ENCODE measurements at places on chromosomes 6 and 20. TPM values are rescaled to one million over a fixed set of nuclear protein-coding genes. Genes with fewer than 3 reads are reported as not detected.
A peak's percentile ranks its signal among the peaks of the same experiment; 100 is the strongest.

DNA sequence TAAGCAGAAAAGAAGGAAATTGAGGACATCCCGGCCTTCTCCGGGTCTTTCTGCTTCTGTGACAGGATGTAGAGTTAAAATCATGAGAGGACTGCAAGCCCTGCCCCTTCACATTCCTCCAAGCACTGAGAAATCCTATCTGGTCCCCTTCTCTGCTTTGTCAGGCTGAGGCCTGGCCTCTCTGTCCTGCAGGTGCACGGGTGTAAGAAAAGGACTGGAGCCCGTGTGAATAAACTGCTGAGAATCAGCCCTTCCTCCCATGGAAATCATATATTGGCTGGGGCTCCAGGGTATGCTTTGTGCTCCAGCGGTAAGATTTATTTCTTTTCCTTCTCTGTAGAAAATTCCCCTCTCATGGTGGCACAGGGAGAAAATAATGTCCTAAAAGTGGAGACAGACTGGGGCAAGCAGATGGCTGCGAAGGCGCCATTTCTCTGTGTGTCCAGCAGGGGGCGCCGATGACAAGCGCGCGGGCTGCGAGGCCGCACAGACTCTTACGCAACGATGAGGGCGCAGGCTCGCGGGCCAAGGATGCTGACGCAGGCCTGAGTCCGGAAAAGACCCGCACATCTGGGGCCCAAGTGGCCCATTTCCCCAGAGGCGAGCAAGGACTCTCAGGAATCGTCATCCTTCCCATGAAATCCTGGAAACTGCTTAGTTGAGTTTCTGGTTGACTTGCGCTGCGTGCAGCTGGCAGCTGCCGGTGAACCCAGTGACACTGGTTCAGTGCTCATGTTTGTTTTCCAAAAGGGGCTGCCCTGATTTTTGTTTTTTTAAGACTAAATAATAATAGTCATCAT is 258.6 kb downstream of the ADGB start:
- peak; percentile 83 for DNase-seq

DNA sequence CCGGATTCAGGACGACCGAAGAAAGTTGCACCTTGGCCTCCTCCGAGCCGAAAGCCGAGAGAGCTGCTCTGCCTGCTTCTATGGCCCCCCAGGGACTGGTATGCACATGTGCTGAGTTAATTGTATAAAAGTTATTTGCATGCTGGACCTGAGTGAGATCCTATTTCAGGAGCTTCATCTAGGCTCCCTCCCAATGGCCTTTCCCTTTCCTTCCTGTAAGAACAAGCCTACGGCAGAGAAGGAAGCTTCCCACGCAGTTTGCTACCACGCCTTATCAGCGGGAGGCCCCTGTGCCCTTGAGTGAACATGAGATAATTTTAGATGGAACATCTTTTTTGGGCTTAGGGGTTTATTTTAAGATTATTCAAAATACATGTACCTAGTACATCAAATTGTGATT is 65.9 kb downstream of the RIN2 start:
- no peak for DNase-seq

GRCh38 chr6:85403331-85404015 is 46.4 kb upstream of the NT5E start:
- no peak for DNase-seq

The KHDRBS2 gene
- 0.36 TPM for total RNA-seq

DNA sequence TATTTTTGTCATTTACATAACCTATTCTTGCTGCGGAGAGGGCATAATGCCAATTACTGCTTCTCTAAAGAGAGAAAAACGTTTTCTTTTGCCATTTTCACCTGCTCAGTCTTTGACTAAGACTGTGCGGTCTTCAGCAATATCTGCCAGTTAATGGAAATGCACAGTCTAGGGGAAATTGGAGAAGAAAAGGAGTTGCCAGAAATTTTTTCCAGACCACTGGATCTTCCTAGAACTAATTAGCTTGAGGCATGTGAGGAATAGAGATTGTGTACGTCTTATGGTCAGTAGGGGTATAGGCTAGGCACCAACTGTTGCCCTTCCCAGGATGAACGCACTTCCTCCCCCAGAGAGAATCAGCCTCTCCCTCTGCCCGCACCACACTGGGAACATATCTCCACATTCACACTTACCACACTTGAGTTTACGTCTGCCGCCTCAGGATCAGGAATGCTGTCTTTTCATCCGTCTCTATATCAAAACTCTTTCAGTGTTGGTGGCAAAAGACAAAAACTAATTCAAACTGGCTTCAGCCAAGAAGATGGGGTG is 67.9 kb upstream of the E2F3 start:
- no peak for DNase-seq

GRCh38 chr20:46203510-46203837 is 85.4 kb downstream of the CD40 start:
- DNase-seq: no peak

GRCh38 chr6:28280595-28281287 is 631 bp upstream of the PGBD1 start:
- DNase-seq: no peak

GRCh38 chr6:35136185-35136584 is 5.0 kb downstream of the TCP11 start:
- no peak for DNase-seq

DNA sequence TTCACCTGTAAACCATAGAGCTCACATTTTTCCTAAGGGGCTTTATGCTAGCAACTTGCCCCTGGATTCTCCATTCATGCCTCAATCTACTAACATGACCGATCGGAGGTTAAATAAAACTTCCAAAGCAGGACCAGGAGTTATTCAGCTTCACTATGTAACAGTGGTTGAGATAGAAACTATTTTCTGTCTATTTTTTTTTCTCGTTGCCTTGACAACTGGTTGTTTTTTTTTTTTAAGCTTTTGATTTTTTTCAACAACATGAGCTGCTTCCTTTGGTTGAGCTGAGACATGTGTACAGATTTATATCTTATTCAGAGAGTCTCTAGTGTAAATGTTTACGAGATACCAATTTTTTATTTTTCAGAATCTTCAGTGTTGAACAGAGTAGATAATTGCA is 85.7 kb downstream of the SHLD1 start:
- no peak for DNase-seq

DNA sequence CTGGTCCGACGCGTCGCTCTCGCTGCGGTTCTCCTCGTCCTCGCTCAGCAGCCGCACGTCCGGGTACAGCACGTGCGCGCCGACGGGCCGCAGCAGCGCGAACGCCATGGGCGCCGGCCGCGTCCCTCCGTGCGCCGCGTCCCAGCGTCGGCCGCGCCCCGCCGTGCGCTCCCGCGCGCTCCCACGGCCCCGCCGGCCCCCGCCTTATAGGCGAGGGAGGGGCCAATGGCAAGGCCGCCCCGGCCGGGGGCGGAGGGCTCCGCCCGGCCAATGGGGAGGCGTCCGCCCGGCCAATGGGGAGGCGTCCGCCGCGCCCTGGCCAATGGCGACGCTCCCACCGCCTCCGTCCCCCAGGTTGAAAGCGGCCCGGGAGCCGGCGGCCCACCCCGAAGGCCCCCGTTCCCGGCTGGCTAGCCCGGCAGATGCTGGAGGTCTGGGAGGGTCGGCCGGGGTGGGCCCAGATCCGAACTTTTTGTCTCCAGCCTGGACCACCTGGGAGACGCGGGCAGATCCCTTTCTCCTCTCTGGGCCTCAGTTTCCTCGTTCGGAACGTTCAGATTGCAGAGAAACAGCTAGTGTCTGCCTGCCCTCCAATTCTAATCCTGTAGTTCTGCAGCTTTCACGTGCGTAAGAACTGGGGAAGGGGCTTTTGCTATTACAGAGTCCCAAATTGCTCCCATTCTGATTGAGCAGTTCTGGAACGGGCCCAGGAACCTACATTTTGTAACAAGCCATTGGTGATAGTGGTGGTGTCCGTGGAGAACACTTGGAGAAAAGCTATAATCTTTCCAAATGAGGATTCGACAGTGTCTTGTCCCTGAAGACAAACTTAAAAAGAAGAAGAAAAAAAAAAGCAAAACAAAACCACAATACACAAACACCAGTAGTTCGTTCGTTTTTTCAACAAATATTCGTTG is at the start of gene TCF15:
Gene TCF15, minus strand, starts transcription at position 180 of the 917 bp plus-strand sequence. Its CDS starts 72 bp downstream, at position 108.
- DNase-seq: peak; percentile 66

The ECT2L gene
- total RNA-seq: not detected

GRCh38 chr6:17656092-17656491 is 50.6 kb downstream of the NUP153 start:
- no peak for DNase-seq

The TRIM31 gene
- total RNA-seq: not detected

- DNase-seq: no peak
Observed at GRCh38 chr6:79947191-79948186, at the start of gene ELOVL4. TSS of gene ELOVL4 (minus strand) at chr6:79947553. CDS start at chr6:79947279, 274 bp downstream.

The THBD gene
- total RNA-seq: 0.33 TPM

- no peak for DNase-seq
Observed at GRCh38 chr6:4872841-4873240, 96.6 kb downstream of the CDYL start.

DNA sequence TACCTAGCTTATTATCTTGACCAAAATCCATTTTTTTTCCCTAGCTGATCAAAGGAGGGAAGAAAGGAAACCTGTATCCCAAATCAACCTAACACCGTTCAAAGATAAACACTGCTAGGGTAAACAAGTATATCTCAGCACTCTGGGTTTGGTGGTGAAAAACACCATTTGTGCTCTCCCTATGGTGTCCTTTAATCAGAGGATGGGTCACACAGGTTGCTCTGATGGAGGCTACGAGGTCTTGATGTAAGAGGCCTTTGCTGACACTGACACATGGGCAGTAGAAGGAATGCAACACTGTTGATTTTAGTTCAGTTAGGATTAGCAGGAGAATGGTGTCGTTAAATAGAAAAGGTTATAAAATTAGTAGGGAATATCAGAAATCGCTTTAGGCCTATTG is 179.3 kb downstream of the HDGFL1 start:
- DNase-seq: no peak

DNA sequence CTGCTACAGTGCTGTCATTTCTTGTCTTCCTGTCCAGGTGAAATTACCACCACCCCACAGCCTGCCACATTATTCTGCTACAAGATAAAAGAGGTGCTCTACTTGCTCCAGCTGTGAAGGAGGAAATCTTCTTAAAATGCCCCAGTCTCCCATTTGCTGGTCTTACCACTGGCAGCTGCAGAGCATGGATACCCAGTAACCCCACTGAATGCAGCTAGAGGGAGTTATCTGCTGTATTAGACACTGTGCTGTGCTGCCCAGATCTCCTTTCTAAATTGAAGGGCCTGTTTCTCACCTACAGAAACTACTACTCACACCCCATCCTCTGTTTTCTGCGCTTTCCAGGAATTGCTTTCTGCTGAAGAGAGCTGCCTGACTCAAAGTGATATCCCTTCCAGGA is 517.8 kb downstream of the PKHD1 start:
- DNase-seq: no peak

- peak; percentile 76 for DNase-seq
Observed at GRCh38 chr6:163750431-163751031, 336.0 kb downstream of the QKI start.

The PAK1IP1 gene
- total RNA-seq: 27.7 TPM

DNA sequence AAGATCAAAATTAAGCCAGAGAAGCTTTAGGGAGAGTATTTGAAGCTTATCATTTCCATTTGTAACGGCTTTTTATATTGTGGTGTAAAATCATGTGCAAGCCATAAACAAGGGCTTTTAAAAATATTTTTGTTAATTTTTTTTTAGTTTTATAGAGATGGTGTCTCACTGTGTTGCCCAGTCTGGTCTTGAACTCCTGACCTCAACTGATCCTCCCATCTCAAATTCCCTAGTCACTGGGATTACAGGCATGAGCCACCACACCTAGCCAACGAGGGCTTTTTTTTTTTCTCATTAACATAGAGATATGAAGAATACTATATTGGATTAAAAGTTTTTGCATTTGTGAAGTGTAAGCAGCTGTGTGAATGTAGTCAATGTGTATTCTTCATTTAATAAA is 29.1 kb downstream of the CDKAL1 start:
- no peak for DNase-seq

DNA sequence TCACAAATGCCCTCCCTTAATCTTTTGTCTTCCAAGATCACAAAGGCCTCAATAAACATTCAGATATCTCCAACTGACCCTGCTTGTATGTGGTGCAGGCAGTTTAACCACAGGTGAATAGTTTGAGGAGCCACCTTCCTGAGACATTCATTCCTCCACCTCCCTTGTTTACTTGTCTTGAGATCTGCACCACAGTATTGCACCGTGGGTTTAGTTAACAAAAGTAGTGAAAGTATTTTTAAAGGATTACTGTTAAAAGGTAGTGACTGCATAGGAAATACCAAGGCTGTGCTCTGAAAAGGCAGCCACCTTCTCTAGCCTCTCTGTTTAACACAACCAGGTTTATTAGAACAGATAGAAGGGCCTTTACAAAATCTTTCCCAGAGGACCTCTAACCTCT is 46.5 kb downstream of the SESN1 start:
- no peak for DNase-seq

The RIMS4 gene
- not detected for total RNA-seq

DNA sequence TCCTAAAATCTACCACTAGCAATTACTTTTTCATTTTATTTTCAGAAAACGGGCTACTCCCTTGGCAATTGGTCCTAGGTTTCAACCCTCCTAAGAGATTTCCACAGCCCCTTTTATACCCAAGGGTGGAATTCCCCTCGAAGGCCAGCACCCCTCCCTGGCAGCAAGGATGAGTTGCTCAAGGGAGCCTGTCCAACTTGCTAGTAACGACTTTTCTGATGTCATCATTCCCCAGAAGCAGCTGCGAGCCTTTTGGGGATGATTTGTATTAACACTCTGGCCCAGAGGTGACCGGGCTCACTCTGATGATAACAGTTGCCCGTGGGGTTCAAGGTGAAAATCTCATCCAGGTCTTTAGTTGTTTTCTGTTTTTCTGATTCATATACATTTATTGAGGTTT is 30.7 kb upstream of the NAA20 start:
- no peak for DNase-seq

GRCh38 chr6:30447237-30447636 is 42.1 kb upstream of the HLA-E start:
- DNase-seq: no peak

DNA sequence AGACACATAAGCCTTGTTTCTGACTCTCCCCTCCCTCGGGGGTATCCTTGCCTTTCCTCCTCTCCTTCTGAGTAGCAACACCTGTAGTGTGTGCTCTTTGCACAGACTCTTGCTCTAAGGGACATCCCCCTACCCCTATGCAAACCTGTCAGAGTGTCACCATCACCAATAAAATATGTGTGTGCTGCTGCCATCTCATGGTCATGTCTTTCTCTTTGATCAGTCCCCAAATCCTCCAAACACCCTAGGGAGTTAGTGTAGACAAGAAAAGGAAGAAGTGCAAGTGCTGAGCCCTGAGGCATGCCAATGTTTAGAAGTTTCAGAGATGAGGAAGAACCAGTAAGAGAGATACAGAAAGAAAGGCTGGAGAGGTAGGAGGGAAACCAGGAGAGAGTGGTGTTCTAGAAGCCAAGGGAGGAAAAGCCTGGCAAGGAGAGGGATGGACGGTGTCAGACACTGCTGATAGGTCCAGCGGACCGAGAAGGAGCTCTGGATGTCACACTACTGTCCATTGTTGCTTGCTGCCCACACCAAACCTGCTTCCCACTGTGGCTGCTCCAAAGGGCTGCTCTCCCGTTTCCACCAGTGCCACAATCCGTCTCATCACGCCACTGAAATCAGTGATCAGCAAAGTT is 16.4 kb downstream of the TRMT6 start:
- no peak for DNase-seq

The CTSA gene
- total RNA-seq: 42.2 TPM
